Heart right ventricle (tissue), 16 donors: ENCODE measurements at places on chromosomes 4 and X. TPM values are rescaled to one million over a fixed set of nuclear protein-coding genes. Genes with fewer than 3 reads are reported as not detected.

Gene SLC7A11
- polyA plus RNA-seq, result 0.09 TPM

Gene TBX22
- not detected for polyA plus RNA-seq

Gene RTL5
- polyA plus RNA-seq, result 1.8 TPM

Gene AWAT2
- not detected for polyA plus RNA-seq

Gene MTHFD2L
- polyA plus RNA-seq, result 5.7 TPM

Gene WDR17
- polyA plus RNA-seq, result 0.29 TPM

Gene ZNF732
- 0.15 TPM for polyA plus RNA-seq

Gene RAB9B
- polyA plus RNA-seq, result 5.6 TPM

Gene MGAT4D
- not detected for polyA plus RNA-seq

Gene FDCSP
- not detected for polyA plus RNA-seq

Gene COL25A1
- 0.37 TPM for polyA plus RNA-seq

Gene RTL9
- 0.29 TPM for polyA plus RNA-seq
